ENCODE measurements at places on chromosomes 2 and 18.

DNA sequence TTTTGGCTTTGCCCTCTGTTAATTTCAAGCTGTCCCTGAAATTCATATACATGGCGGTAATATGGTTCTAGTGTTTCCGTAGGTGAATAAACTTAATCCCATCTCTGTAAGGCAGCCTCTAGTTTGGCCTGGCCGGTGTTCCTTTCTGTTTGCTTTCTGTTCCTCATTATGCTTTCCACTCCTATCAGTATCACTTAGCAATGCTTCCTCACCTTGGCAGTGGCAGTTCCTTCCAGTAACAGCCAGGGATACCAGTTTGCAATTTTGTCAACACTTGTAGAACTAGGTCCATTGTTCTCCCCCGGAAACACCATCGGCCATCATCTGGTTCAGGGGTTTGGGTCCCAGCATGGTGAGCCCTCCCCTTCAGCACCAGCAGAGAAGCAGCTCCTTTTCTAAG, 18.2 kb upstream of the TNP1 start:
- no peak for DNase-seq

- no peak for DNase-seq
Measured at GRCh38 chr2:128401680-128402079, 83.0 kb upstream of the HS6ST1 start.

DNA sequence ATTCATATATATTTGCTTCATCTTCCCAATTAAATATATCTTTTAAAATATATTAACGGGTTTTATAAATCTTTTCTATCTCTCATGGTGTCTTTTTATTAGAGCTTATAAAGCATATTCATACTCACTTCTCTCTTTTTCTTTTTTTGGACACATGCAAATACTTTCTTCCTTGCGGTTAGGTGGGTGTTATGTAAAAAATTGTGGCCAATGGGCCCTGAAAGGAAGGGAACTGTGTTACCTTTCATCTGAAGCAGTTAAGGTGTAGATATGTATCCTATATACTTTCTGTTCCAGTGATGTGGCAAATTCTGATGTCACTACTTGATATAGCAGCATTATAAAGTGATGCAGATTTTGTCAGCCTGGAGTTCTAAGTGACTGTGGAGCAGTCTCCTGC, 714.5 kb downstream of the PLCL1 start:
- DNase-seq: no peak

- peak; percentile 70 for DNase-seq
Measured at GRCh38 chr2:10709290-10709939, 12.0 kb upstream of the ATP6V1C2 start.

- DNase-seq: peak; percentile 52
Measured at GRCh38 chr2:222424276-222424728, at the start of gene SGPP2. TSS of gene SGPP2 (plus strand) at chr2:222424543. CDS start at chr2:222424603, 60 bp downstream.

- no peak for DNase-seq
Measured at GRCh38 chr18:3175195-3175758, 44.5 kb downstream of the MYOM1 start.

DNA sequence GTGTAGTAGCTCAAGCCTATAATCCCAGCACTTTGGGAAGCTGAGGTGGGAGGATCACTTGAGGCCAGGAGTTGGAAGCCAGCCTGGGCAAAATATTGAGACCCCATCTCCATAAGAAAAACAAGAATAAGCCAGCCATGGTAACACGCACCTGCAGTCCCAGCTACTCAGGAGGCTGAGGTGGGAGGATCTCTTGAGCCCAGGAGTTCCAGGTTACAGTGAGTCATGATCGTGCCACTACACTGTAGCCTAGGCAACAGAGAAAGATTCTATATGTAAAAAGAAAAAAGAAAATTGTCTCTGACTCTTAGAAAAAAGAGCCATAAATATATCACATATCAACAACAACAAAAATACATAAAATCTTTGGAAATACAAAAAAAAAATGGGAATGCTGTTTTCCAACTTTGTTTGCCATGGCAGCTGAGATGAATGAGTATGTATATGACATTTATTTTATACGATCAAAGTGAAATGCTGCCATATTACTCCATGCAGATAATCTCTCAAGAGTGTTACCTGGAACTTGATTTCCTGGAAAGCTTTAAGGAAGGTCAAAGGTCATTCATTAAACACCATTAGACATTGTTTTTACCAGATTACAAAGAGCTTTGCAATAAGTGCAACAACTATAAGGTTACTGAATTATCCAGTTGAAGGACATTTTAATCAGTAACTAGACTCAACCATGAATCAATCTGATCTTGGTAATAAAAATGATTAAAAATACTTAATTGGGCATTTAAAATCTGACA, 19.7 kb upstream of the DAPL1 start:
- DNase-seq: no peak

GRCh38 chr2:128595763-128596395, 277.2 kb upstream of the HS6ST1 start:
- no peak for DNase-seq

DNA sequence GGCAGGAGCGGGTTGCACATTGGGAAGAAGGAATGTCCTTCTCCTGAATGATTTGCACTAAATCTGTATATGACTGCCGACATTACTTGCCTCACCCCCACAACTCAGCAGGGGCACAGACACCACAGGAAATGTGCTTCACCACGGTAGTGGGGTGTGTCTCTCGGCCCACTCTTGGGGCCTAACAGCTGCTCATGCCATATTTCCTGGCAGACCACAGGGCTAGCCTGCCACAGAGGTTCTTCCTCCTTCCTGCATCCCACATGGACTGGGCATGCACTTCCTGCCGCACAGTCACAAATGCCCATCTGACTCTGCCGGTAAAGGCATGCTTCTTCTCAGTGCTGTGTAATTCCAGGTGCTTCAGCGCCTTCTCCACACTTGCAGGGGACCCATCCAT, 10.3 kb upstream of the PAPOLG start:
- DNase-seq: no peak

DNA sequence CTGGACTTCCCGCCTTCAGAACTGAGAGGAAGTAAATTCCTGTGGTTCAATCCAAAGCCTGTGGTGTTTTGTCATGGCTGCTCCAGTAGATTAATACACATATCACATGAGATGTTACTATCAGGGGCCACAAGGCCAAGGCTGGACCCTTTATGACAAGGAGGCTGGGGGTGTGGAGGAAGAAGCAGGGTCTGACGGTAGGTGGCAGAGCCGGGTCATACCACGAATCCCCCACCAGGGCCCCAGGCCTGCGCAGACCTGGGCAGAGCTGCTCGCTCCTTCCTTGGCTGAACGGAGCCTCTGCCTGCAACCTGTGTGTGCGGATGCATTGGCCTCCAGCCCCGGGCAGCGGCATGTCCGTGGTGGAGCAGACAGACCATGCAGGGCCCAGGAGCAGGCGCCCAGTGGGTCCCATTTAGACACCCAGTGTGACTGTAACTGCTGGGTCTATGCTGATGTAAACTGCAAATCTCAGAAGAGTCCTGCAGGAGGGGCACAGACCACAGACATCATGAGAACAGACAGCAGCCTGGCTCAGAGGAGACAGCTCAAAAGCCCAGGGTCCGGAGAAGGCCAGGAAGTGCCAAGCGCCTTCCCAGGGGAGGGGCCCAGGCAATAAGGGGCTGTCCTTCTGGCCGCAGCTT, 155.2 kb downstream of the PXDN start:
- DNase-seq: no peak

DNA sequence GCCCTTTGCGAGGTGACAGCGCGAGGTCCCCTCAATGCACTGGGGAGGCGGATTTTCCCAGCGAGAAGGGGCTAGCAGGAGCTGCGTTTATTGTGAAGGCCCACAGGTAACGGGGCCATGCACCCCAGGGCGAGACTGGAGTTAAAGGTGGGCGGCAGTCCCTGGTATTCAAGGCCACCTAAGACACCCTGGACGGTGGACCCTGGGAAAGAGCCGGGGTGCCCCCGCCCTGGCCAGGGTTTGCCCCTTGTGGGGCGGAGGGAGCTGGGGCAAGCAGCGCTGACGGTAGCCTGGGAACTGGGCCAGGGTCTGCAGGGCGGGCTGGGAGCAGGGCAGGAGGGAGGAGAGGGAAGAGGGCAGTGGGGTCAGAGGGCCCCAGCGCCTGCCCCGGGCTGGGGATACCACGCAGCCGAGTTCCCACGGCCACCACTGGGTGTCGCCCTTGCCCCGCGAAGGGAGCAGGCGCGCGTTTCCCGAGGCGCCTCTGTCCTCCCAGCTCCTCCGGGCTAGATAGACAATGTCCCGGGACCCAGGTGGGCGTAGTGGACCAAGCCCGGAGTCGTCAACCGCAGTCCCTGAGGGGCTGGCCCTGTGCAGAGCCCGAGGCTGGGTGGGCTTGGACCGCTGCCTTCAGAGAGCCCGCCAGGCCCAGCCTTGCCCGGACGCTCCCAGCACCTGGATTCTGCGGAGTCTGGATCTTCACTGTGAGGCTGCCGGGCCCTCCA, 80.2 kb downstream of the SMAD4 start:
- DNase-seq: no peak

- DNase-seq: no peak
Measured at GRCh38 chr2:3649581-3649980, 8.4 kb upstream of the ALLC start.

DNA sequence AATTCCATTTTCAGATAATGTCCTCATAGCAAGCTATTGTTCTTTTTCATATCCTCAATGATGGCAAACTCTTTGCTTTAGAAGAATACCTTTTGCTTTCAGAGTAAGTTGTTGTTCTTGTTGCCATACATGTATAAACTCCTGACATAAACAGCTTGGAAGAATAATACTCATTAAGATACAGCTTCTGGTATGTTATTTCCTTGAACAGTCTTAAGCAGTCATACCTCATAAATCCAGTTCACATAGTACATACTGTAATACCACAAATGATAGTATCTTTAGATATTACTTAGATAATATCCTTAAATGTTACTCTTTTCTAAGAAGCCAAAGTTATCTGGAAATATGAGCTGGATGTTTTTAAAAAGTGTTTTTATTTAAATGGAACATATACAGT, 23.2 kb downstream of the METTL8 start:
- no peak for DNase-seq

GRCh38 chr18:41886126-41886807, 68.8 kb upstream of the PIK3C3 start:
- no peak for DNase-seq

DNA sequence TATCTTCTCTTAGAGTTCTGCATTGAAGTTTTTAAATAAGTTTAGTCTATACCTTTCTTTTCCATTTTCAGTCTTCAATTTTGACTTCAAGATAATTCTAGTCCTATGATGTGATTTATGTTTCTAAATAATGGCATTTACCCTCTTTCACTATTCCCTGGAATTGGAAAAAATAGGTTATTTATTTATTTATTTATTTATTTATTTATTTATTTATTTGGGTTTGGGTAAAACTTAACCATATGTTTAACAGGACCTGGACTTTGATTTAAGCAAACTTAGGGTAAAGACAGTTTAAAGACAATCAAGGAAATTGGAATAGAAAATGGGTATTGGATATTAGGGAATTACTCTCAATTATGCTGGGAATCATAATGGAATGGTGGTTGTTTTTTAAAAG, 182.1 kb downstream of the RPIA start:
- DNase-seq: no peak

- DNase-seq: no peak
Measured at GRCh38 chr2:82852787-82853186, 1606.3 kb downstream of the SUCLG1 start.

- DNase-seq: no peak
Measured at GRCh38 chr2:25279091-25279651, 62.6 kb downstream of the DNMT3A start.

- DNase-seq: no peak
Measured at GRCh38 chr2:234433201-234433600, 63.7 kb downstream of the ARL4C start.

DNA sequence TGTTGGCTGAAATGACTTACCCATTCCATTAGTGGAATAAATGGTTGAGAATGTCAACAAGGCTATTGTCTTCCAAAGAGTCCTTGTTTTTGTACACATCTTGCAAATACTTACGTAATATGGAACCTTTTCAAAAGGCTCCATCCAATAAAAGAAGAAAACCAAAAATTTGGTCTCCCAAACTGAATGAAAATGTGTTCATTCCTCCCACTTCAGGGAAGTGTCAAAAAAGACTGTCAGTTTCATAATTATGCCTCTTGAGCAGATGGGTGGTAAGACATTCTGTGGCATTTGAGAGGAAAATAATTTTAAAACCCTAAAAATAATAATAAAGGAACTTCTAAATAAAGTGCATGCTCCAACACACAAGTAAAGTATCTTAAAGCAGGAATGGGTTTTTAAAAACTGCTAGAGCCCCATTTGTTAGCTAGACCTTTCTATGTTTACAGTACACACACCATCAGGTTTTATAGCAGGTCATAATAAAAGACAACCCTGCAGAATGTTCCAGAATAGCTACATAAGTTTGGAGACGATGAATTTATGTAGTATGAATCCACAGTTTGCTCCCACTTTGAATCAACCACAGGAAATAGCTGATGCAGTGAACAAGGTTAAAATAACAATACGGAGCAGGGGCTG, 843.7 kb downstream of the LRRTM4 start:
- no peak for DNase-seq

DNA sequence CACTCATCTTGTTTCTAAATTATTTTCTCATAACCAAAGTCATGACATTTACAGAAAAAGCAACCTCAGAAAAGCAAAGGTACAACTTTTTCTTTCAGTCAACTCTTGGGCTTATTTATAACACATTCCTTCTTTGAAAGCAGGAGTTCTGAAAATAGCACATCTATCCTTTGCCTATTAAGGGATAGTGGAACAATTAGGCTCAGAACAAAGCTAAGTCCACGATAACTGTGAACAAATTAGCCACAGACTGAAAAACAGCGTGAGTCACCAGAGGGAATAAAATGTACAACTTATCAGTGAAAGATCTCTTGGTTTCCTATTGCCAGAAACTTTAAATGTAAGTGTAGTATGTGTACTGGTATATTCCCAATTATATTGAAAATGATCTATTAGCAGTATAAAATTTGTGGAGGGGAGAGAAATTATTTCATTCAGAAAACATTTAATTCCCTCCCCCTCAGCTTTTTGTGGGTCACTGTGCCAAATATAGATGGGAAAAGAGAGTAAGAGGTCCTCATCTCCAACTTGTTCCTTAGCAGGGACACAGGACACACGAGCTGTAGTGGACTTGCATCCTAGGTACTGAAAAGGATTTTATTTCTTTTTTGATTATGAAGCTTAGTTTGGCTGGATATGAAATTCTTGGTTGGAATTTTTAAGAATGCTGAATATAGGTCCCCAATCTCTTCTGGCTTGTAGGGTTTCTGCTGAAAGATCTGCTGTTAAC, 15.4 kb upstream of the MATN3 start:
- no peak for DNase-seq

GRCh38 chr2:180690611-180691010, 289.8 kb upstream of the UBE2E3 start:
- no peak for DNase-seq
